Panc1 (cell line): ENCODE measurements at places on chromosomes 6 and 20.

- DNase-seq: no peak
Measured at GRCh38 chr6:162712694-162713093, 14.9 kb downstream of the PRKN start.

DNA sequence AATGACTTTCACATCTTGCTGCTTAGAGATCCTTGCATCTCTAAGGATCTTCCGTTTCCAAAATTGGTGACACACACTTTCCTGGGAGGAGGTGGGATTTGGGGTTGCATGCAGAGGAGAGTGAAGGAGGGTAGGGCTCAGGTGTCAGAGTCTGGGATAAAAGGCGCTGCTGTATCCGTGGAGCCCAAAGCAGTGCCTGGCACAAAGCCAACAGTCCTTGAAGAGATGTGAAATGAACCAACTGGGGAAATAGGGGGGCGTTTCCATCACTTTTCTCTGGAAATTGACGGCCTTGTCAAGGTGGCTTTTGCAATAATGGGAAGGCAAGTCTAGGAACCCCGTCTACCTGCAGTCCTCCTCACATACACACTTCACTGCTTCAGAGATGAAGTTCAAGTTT is 59.5 kb upstream of the NELFCD start:
- DNase-seq: no peak

DNA sequence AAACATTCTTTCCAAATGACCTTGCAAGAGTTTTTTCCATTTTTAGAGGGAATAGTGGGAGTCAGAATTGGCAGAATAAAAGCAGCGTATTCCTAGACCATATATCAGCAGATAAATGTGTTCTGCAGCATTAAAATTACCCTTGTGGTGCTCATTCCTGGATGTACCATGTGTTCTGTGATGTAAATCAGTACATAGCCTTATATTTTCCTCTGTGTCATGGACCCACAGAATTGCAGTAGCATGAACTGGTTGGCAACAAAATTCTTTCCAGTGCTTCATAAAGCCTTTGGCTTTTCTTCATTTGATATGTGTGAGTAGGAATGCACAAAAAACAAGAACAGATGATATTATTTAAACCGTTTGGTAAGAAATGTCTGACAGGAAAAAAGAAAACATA is 32.5 kb downstream of the ANKEF1 start:
- DNase-seq: no peak

GRCh38 chr6:41371992-41372831 is 36.8 kb downstream of the NCR2 start:
- no peak for DNase-seq

- no peak for DNase-seq
Measured at GRCh38 chr20:10644458-10645204, 29.2 kb downstream of the JAG1 start.

GRCh38 chr6:84762220-84763002 is 2.0 kb downstream of the TBX18 start:
- no peak for DNase-seq
